ENCODE measurements at places on chromosomes 11 and 22.

DNA sequence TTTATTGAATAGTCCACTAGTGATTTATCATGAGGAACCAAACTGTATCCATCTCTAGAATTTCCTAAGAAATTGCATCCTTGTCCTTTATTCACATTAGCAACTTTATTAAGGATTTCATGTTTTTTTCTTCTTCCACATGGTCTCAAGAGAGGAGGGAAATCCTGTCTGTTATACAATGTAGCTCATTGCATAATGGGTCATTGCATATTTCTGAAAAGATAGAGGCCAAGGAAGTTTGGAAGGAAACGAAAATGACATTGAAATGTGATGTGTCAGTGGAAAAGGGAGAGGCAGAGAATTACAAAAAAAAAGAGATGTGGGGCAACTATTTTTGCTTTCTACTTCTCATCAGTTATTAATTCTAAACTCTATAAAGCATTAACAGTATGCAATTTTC lies 353.1 kb downstream of the METTL15 start:
- DNase-seq, result no peak

DNA sequence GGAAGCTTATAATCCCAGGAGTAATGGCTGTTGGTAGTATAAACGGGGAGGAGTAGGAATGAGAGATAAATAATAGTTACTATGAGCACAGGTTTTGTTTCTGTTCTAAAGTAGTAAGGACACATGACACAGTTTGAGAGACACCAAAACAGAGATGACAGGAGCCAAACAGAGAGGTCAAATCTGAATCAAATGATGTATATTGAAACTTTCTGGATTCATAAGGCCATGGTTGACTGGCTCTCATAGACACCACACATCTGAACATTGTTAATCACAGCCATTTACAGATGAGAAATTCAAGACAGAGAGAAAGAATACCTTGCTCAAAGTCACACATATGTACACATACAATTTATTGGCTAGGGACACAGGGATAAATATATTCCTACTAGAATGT lies 63.4 kb upstream of the UCP3 start:
- no peak for DNase-seq

- no peak for DNase-seq
Measured at GRCh38 chr11:15034687-15035267, 38.6 kb upstream of the CALCB start.

- DNase-seq, result peak; percentile 61
Measured at GRCh38 chr11:2522631-2523255, 77.9 kb downstream of the KCNQ1 start.

GRCh38 chr11:8289492-8289918 lies 25.8 kb upstream of the LMO1 start:
- DNase-seq, result no peak

- DNase-seq, result no peak
Measured at GRCh38 chr22:37105154-37105553, 4.4 kb downstream of the TMPRSS6 start.

GRCh38 chr11:68813773-68814172 lies 27.9 kb downstream of the CPT1A start:
- no peak for DNase-seq

GRCh38 chr11:47394322-47395222 lies 13.8 kb upstream of the SLC39A13 start:
- peak; percentile 85 for DNase-seq

GRCh38 chr11:93857413-93858120 lies 7.1 kb upstream of the VSTM5 start:
- DNase-seq, result no peak

DNA sequence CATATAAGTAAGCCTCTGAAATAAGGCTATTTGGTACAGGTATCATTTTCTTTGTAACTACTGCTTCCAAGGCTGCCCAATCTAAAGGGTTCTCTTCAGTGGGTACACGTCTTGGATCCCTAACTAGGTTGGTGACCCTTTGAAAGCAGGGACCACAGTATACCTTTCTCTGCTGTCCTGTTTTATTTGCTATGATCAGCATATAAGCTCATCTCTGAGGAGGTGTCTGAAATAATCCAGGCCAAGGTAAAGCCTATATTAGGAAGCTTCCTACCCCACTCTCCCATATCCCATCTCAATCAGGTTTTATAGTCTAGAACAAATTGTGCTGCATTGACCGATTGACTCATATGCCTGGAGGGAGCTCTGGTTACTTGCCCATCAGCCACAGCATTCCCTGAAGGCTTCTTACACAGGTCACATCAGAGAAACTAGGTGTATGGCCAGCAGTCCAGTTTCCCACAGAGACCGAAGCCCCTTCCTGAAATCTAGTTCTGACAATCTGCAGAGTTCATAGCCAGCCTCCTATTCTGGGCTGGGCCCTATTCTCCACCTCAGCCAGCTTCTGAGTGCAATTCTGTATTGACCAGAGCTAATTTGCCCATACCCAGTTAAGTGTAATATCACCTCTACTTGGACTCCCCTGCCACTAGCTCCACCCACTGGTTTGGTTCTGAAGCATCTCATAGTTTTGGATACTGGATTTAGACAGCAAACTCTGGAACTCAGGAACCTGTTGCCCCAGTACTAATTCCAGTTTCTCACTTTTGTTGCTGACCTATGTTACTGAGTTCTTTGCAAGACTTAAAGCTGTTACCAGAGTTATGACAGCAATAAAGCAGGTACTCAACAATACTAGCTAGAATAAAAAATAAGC lies 62.1 kb upstream of the ARHGAP20 start:
- no peak for DNase-seq

DNA sequence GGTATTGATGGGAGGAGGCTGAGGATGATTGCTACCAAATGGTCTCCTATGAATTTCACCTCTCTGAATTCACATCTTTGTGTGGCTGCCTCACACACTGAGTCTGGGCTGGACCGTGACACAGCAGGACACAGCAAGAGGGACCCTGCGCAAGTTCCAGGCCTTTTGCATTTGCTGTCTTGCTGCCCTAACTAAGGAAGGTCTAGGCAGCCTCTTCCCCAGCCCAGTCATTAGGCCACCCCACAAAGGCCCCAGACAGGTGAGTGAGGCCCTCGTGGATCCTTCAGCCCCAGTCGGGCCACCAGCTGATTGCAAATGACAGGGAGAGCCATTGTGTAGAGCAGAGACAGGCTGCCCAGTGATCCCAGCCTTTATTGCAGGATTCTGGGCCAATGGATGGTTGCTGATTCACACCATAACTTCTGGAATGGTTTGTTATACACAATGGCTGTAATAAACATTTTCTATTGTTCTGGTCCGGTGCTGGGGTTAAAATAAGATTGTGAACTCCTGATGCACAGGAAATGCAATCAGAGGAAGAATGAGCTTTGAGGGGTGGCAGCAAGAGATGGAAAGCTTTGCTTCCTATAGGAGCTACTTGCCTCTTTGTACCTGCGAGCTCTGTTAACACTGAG lies 28.5 kb upstream of the CSNK2A3 start:
- no peak for DNase-seq

- DNase-seq, result no peak
Measured at GRCh38 chr11:109696191-109696897, 274.4 kb downstream of the C11orf87 start.

- no peak for DNase-seq
Measured at GRCh38 chr11:75535071-75535470, 9.3 kb upstream of the GDPD5 start.

DNA sequence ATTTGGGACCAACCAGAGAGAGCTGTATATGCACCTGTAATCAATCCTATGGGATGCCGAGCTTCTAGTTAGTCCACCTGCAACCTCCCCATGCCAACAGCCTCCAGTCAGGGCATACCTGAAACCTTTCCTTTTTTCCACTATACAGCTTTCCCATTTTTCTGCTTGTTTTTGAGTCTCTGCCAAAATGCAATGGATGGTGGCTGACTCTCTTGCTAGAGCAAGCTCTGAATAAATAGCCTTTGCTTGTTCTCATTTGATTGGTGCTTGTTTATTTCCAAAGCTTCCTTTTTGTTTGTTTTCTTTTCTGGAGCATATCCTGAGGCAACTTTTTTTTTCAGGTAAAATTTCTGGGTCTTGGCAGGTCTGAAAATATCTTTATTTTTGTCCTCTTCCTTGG lies 58.0 kb upstream of the PLET1 start:
- DNase-seq, result no peak

- no peak for DNase-seq
Measured at GRCh38 chr11:113278481-113278880, 35.9 kb upstream of the TTC12 start.

DNA sequence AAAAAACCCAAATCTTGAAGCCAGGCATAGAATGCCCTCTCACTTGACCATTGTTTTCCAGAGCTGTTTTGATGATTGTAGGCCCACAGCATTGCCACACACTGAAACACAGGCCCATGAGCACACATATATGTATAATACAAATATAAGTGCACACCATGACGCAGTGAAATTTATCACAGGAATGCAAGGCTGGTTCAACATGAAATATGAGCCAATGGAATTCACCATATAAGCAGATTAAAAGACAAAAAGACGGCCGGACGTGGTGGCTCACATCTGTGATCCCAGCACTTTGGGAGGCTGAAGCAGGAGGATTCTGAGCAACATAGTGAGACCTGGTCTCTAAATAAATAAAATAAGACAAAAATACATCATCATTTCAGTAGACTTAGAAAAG lies 9.4 kb upstream of the RNH1 start:
- no peak for DNase-seq

Data from activated effector memory CD4-positive, alpha-beta T cell treated with anti-CD3 and anti-CD28 coated beads, Interleukin-2, amount 50 U/mL, for 16 hours (primary cell).